ENCODE measurements at places on chromosomes 7 and 10. TPM values are rescaled to one million over a fixed set of nuclear protein-coding genes. Genes with fewer than 3 reads are reported as not detected.

SPDYE5 gene
- total RNA-seq: not detected

ST8SIA6 gene
- 1.1 TPM for total RNA-seq

VGF gene
- 0.14 TPM for total RNA-seq

HYAL4 gene
- total RNA-seq: not detected

PHYH gene
- total RNA-seq: 22.0 TPM

RAB19 gene
- total RNA-seq: not detected

WIPF3 gene
- 4.1 TPM for total RNA-seq

ASAH2 gene
- total RNA-seq: 1.6 TPM

HDAC9 gene
- 54.8 TPM for total RNA-seq

NANOS1 gene
- 0.29 TPM for total RNA-seq

JCAD gene
- 25.6 TPM for total RNA-seq

BMPR1A gene
- total RNA-seq: 175 TPM

NEUROD6 gene
- not detected for total RNA-seq

WNT8B gene
- total RNA-seq: 0.28 TPM

RNF32 gene
- 0.58 TPM for total RNA-seq

LBX1 gene
- total RNA-seq: not detected

KCNIP2 gene
- 0.29 TPM for total RNA-seq

BICC1 gene
- total RNA-seq: 1.3 TPM

TRIM50 gene
- not detected for total RNA-seq

TMEM26 gene
- 0.29 TPM for total RNA-seq

CYP2C9 gene
- total RNA-seq: not detected

HIPK2 gene
- 17.4 TPM for total RNA-seq

IFIT1 gene
- total RNA-seq: 16.9 TPM

FEZF1 gene
- total RNA-seq: not detected

FAM25G gene
- total RNA-seq: not detected

GRM3 gene
- total RNA-seq: 2.1 TPM

RSPH10B gene
- 1.1 TPM for total RNA-seq

HOXA13 gene
- total RNA-seq: 0.59 TPM

TYSND1 gene
- total RNA-seq: 11.9 TPM

IFIT3 gene
- total RNA-seq: 25.3 TPM

MRLN gene
- not detected for total RNA-seq

TNKS2 gene
- 102 TPM for total RNA-seq

NME8 gene
- not detected for total RNA-seq

All from uterus (tissue), 4 donors.